Non-pigmented ciliary epithelial cell (primary cell): ENCODE measurements at places on chromosomes 13 and 19.

DNA sequence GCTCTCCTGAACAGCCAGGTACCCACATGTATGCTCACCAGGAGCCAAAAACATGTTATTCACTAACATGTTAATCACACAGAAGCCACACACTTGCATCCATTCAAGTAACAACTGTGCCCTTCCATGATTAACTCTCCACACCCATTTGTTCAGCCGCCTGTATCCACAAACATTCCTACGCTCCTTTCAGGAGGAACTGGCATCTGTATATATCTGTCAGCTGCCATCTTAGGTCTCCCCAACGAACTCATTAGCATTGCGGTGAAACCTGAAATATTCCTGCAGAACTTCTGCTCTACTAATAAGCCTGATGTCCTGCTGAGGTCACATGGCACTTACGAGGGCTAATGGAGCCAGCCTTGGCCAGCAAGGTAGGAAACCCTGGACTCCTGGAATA is 33.0 kb downstream of the OLFM2 start:
- DNase-seq: no peak

DNA sequence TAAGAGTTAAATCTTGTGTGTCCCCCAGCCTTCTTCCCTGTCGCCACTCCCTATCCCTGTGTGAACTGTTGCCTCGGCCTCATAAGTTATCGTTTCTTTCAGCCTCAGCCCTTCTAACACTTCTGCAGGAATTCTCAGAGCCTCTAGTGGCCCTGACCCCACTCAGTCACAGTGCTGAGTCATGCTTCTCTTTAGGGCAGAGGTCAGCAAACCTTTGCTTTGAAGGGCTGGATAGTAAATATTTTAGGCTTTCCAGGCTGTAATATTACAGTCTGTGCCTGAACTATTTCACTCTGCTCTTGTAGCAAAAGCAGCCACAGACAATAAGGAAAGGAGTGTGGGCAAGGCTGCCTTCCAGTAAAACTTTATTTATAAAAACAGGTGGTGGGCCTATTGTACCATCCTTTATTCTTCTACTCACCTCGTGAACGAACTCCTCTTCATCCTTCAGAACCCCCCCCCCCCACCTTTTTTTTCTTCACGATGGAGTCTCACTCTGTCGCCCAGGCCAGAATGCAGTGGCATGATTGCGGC is 22.1 kb downstream of the MYO9B start:
- no peak for DNase-seq

DNA sequence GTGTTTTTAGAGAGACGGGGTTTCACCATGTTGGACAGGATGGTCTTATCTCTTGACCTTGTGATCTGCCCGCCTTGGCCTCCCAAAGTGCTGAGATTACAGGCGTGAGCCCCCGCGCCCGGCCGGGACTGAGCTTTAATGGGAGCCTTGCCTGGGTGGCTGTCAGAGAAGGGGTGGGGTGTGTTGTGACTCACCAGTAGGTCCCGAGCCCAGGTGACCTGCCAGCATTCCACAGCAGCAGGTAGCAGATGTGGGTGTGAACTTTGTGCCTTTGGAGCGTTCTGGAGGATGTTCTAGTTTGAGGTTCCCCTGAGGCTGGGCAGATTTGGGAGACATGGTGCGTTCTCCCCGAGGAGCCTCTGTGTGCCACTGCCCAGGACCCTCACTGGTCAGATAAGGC is 7.1 kb upstream of the EPN1 start:
- no peak for DNase-seq

DNA sequence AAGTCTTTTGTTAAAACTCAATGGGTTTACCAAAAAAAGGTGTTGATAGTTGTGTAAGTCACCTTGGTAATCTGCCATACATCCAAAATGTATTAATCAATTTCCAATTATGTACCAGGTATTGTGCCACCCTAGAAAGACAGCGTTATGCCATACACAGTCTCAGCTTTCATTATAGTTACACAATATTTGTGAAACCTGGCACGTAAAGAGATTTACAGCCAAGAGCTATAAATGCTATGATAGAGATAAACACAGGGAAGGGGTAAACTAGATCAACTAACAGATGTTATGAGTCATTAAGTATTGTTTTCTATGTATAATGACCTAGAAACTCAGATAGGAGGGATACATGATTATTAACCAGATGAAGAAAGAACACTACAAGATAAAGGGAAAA is 725.6 kb upstream of the SLITRK5 start:
- DNase-seq: no peak

DNA sequence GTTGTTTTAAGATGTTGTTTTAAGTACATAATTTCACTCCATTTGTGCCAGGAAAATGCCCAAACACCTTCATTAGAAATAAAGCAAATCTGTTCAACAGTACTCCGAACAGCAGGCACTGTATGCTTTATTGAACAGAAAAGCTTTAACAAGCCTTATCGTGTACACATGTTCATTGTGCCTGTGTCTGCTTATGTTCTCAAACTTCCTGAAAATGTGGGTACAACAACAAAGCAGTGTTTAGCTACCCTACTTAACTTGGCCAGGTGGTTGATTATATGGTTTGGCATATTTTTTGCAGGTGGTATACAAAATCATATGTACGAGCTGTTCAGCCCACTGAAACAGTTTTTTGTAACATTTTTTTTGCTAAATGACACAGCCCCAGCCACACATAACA is 718.0 kb downstream of the DACH1 start:
- no peak for DNase-seq

- DNase-seq: no peak
Measured at GRCh38 chr13:30702006-30702405, 33.3 kb upstream of the ALOX5AP start.

GRCh38 chr13:71378961-71379905 is 487.8 kb downstream of the DACH1 start:
- no peak for DNase-seq

GRCh38 chr19:51750400-51751094 is 1.1 kb downstream of the FPR1 start:
- DNase-seq: no peak

- no peak for DNase-seq
Measured at GRCh38 chr13:51360489-51360888, 21.0 kb downstream of the SERPINE3 start.

DNA sequence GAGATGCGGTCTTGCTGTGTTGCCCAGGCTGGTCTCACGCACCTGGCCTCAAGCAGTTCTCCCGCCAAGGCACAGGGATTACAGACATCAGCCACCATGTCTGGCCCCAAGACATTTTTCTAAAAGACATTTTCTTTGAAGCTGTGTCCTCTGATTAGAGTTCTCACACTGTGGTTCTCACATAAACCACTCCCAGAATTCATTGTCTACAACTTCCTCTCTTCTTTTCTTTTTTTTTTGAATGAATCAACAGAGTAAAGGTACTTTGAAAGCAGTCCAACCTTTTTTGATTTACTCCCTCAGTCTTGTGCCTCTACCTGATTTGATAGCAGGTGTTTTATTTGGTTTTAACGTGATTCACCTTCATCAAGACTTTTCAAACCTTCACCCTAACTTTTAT is 14.3 kb upstream of the SHD start:
- no peak for DNase-seq

DNA sequence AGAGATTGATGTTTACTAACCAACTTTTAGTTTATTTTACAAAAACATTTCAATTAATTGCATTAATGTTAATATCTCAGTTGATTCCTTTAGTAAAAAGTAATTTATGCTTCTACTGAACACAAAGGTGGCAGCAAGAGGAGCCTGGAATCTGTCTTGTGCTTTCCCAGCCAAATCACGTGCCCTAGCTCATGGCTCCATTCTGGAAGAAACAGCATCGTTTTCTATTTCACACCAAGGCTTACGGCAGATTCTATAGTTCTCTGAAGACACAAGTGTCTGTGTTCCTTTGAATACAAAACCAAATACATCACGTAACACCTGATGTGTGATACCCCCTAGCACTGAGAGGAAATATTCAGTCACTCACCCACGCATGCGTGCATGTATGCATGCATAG is 346.1 kb upstream of the MIR17HG start:
- DNase-seq: no peak

DNA sequence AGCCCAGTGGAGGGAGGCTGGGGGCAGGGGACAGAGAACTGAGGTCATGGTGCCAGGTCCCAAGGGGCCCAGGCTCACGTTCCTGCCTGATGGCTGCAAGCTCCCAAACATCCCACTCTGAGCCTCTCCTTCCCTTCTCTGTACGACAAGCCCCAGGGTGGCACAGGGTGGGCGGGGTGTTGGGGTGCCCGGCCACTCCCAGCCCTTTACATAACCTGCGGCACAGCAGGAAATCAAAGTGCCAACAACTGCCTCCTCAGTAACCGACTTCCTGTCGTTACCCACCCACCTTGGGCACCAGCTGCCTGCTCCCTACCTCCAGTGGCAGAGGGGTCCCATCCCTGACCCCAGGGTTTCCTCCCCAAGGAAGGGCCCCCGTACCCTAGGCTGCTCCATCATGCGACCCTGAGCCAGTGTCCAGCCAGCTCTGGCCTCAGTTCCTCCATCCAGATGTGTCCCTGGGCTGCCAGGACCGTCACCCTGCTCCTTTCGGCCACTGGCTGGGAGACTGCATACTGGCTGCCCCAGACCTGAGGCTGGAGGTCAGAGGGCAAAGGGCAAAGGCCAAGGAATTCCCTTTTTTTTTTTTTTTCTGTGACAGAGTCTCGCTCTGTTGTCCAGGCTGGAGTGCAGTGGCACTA is 27.7 kb upstream of the NFIC start:
- DNase-seq: no peak

DNA sequence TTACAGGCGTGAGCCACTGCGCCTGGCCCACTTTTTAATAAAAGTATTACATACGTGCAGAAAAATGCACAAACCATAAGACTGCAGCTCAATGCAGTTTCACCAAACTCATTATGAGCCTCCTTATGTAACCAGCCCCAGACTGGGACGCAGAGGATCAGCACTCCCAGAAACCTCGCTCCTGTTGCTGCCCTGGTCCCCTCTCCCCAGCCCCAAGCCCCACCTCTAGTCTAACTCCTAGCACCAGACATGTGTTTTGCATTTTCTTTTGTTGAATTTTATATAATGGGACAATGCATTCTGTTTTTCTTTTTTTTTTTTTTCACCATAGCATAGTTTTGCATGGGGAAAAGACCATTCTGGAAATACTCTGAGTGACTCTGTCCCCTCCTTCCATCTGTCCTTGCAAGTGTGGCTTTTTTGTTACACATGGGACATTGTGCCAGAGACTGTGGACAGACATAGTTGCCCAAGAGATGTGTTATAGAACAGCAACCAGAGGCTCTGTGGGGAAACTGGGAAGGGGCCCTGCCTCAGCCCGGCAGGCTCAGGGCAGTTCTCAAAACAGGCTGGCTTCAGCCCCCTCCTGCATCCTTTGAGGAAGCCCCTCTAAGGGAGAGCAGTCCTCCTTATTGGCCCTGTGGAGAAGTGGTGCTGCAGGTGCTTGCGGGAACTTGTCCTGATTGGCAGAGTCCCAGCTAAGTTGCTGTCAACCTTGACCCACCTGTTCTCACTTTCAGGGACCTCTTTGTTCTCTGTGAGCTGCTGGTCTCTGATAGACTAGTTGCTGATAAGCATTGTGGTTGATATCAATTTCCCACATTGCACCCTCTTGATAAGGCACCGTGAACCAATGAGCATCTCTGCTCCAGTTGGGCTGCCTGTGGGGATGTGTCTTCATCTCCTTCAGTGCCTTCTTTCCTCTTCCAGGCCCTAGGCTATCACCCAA is 13.8 kb upstream of the OLFM4 start:
- DNase-seq: no peak

- DNase-seq: no peak
Measured at GRCh38 chr13:40895227-40896184, 106.1 kb downstream of the SLC25A15 start.

GRCh38 chr19:3798137-3798536 is 12.0 kb upstream of the MATK start:
- no peak for DNase-seq

DNA sequence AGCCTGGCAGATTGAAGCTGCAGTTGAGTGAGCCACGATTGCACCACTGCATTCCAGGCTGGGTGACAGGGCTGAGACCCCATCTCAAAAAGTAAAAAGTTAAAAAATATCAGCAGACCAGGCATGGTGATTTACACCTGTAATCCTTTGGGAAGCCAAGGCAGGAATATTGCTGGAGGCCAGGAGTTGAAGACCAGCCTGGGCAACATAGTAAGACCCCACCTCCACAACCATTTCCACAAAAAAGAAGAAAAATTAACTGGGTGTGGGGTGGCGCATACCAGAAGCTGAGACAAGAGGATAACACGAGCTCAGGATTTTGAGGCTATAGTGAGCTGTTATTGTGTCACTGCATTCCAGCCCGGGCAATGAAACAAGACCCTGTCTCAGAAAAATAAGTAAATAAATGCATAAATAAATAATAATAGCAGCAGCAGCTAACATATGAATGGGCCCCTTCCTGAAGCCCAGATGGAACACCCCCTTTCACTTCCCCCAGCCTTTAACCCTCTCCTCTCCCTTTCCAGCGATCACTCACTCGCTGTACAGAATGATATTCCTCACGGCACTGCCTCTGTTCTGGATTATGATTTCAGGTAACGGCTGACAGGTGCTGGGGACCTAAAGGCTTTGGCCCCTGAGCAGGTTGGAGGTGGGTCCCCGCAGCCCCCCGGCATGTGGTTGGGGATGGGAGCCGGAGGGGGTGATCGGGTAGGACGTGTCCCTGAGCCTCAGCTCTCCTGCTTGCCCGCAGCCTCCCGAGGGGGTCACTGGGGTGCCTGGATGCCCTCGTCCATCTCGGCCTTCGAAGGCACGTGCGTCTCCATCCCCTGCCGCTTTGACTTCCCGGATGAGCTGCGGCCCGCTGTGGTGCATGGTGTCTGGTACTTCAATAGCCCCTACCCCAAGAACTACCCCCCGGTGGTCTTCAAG is 3.2 kb downstream of the MAG start:
- DNase-seq: no peak

DNA sequence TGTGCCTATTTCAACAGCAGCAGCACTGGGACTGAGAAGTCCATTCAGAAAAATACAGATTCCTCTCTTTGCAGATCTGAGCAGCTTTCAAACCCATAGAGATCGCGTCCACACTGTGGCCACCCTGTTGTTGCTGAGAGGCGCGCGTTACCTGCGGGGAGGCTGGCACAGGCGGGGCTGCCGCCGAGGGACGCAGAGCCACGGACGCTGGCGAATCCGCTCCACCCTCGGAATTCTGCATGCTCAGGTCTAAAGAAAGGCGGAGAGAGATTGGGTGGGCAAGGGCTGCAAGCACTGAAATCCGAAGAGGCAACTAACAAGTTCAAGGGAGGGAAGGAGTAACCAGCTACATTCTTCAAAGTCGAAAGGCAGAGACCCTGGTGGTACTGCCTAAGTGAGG is 63.0 kb downstream of the RFX2 start:
- DNase-seq: no peak

GRCh38 chr13:95546919-95547318 is 5.6 kb upstream of the CLDN10 start:
- no peak for DNase-seq

DNA sequence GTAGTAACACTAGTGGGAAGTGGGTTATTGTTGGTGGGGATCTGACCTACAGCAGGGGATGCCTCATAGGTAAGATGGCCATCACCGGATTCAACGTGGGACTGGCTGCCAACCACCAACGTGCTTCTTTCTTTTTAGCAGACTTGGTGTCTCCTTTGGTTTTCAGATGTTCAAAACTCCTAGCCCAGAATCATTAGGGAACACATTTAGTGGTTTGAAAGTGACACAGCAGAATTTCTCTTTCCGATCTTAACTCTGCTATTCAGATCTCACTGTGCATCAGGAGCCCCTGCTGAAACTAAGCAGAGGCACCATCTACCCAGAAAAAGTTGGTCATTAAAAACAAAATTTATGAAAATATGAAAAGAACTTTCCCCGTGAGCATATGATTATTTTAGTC is 36.7 kb upstream of the PCDH8 start:
- no peak for DNase-seq
